ENCODE measurements at places on chromosomes 5 and 9.

- H3K27ac ChIP-seq, result no peak overlapping the region
- no peaks in the 10 kb centered on the region for H3K4me1 ChIP-seq
- no peak overlapping the region for H3K4me3 ChIP-seq
Measured at GRCh38 chr5:151589878-151590570, 1.1 kb downstream of the FAT2 start.

DNA sequence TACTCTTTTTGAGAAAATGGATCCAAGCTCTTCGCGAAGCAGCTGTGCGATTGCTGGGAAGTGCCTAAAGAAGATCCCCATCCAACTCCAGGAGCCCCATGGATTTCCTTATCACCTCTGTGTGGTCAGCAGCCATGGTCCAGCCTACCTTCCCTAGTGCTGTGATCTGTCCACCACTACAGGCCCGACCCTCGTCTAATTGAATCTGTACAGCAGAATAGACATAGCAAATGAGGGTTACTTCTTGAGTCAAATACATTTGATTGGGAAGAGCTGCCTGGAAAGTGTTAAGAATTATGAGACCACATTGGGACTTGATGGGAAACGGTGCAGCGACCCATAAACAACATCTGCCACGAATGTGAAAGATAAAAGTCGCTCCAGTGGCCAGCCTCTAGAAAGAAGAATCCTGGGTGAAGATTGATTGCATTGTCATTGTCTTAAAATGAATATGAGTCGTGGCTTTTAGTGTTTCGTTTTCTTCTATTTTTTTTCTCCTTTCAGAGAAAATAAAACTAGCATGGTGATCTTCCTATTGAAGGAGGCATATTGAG is 118.4 kb downstream of the PAM start:
- H3K4me1 ChIP-seq, result no peaks in the 10 kb centered on the region
- no peak overlapping the region for H3K27ac ChIP-seq
- no peak overlapping the region for H3K4me3 ChIP-seq

GRCh38 chr9:77024776-77025545 is 5.5 kb downstream of the FOXB2 start:
- DNase-seq, result no peak
- no peak overlapping the region for H3K4me3 ChIP-seq
- no peak overlapping the region for H3K27ac ChIP-seq
- no peaks in the 10 kb centered on the region for H3K4me1 ChIP-seq
- no peaks in the 10 kb centered on the region for H3K27me3 ChIP-seq

DNA sequence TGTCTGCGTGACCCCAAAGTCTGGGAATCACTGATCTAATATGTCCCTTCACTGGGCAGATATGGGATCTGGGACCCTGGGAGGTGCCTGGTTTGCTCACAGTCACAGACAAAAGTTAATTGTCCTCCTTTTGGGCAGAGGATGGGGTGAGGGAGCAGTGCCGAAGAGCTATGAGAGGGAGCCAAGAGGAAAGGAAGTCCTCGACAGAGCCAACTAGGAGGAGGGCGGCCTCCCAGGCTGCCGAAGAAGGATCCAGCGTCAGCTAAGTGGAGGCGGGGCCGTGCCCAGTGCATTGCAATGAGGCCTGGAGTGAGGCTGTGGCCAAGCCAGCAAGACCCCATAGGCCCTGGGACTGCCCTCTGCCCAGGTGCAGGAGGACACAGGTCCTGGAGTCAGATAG is 11.4 kb downstream of the AIF1L start:
- DNase-seq, result no peak
- no peaks in the 10 kb centered on the region for H3K4me1 ChIP-seq
- no peak overlapping the region for H3K4me3 ChIP-seq
- no peak overlapping the region for H3K27ac ChIP-seq
- H3K36me3 ChIP-seq, result no peaks in the 10 kb centered on the region

DNA sequence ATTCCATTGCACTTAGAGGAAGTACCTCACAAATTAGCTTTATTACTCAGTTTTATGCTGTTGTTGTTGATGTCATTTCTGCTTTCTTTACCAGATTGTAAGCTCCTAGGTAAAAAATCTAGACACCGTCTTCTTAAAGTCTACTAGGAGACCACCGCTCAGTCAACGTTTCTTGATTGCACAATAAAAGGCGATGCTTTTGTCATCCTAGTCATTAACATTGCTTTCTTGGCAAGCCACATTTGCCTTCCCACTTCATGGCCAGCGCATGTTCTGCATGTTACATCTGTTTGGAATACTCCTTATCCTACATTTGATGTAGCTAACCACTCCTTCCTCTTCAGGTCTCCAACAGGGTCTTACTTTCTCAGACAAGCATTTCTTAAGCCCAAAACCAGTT is 464.0 kb upstream of the TUSC1 start:
- no peak for DNase-seq
- H3K4me1 ChIP-seq, result no peaks in the 10 kb centered on the region
- H3K27me3 ChIP-seq, result no peaks in the 10 kb centered on the region

DNA sequence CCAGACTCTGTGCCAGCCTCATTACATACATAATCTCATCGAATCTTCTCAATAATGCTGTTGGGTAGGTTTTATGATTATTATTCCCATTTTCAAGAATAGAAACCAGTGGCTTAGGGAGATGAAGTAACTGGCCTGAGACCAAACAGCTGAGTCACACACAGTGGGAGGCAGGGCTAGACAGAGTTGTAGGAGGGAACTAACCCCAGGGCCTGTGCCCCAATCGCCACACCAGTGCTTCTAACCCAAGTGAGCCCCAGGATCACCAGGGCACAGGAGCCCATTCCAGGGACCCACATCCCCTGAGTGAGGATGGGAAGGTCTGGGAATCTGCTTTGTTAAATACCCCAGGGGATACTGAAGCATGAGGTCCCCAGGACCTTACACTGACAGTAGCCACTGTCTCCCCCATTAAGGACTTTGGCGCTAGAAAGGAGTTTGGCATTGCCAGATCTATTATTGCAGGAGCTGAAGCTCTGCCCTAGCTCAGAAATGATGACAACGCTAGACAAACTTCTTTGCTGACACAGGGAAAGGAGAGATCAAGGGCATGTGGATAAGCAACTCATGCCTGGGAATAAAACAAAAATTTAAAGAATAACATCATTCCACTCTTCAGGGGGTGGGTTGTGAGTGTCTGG is 63.8 kb upstream of the PPARGC1B start:
- no peak overlapping the region for H3K4me3 ChIP-seq
- no peak overlapping the region for H3K27ac ChIP-seq
- no peaks in the 10 kb centered on the region for H3K27me3 ChIP-seq
- H3K4me1 ChIP-seq, result no peaks in the 10 kb centered on the region
- no peaks in the 10 kb centered on the region for H3K36me3 ChIP-seq
- no peak for DNase-seq

DNA sequence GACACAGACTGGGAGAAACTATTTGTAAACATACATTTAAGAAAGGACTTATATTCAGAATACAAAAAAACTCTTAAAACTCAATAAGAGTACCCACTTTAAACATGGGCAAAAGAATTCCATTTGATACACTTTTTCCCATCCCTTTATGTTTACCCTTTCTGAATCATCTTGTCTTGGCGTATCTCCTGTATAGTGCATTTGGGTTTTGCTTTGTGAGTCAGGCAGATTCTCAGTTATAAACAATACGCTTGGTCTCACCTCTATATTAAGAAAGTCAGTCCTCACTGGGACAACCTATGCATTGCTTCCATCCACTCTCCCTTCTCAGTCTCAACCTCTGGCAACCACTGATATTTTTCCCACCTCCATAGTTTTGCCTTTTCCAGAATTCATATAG is 27.3 kb upstream of the ADAMTS6 start:
- no peak overlapping the region for H3K4me3 ChIP-seq
- no peaks in the 10 kb centered on the region for H3K4me1 ChIP-seq
- no peaks in the 10 kb centered on the region for H3K27me3 ChIP-seq
- no peak overlapping the region for H3K27ac ChIP-seq
- H3K36me3 ChIP-seq, result no peaks in the 10 kb centered on the region

DNA sequence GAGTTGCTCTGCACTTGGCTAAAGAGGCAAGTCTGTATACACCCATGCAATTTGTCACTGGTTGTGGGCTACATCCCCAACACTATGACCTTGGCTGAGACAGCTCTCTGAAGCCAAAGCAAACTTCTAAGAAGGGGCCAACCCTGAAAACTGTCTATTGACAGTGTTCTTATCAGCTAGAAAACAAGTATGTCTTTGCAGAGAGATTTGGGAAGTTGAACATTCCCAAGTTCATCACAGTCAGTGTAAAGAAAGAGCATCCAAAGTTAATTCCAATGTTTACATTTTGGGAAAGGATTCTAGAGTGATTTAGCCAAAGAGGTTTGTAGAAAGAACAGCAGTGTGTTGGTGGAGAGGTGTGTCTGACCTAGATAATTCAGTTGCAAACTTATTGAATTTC is 711.1 kb upstream of the CHD1 start:
- no peaks in the 10 kb centered on the region for H3K27me3 ChIP-seq

DNA sequence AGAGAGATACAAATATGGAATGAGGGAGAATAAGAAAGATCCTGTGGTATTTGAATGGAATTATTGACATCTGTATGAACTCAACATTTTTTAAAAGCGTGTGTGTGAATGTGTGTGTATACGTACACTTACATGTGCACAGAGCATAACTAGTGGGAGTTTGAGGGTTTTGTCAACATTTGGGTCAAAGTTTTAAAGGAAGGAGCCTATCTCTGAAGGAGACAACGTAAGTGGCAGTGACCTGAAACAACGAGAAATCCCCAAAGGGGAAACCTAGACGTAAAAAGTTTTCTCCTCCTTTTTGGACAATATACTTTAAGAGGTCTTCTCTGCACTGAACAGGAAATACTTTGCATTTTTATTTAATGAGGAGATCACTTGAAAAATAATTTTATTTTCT is 40.2 kb upstream of the DTWD2 start:
- H3K4me3 ChIP-seq, result no peak overlapping the region
- H3K4me1 ChIP-seq, result peaks cover 29% of the 10 kb centered on the region
- H3K36me3 ChIP-seq, result no peaks in the 10 kb centered on the region
- H3K27me3 ChIP-seq, result no peaks in the 10 kb centered on the region
- DNase-seq, result no peak

GRCh38 chr5:169175733-169176132 is 125.2 kb downstream of the SLIT3 start:
- H3K4me3 ChIP-seq, result no peak overlapping the region
- H3K4me1 ChIP-seq, result no peaks in the 10 kb centered on the region
- no peaks in the 10 kb centered on the region for H3K27me3 ChIP-seq
- DNase-seq, result no peak
- H3K27ac ChIP-seq, result no peak overlapping the region

DNA sequence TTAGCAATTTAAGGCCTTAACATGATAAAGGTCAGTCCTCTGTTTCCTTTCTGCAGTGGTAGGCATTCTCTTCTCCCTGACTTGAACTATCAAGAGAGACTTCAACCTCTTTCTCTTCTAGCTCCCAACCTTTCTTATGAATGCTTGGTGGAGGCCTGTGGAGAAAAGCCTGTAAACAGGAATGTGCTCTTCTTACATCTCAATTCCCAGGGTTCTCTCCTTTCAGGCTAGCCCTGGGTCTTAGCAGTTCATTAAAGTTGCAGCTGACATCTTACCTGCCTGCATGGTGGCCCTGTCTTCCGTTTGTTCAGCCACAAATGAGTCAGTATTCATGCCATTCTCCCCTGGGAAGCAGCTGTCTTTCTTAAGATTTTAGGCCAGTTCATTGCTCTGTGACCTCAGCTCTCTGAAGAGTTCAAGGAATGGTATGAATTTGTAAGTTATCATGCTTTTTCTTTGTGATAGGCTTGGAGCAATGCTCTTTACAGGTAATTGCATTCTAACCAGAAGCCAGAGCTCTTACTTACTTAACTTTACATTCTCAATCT is 77.8 kb downstream of the ADCY2 start:
- H3K36me3 ChIP-seq, result no peaks in the 10 kb centered on the region
- H3K4me3 ChIP-seq, result no peak overlapping the region
- no peaks in the 10 kb centered on the region for H3K27me3 ChIP-seq
- H3K4me1 ChIP-seq, result no peaks in the 10 kb centered on the region
- H3K27ac ChIP-seq, result no peak overlapping the region

- DNase-seq, result no peak
- H3K4me3 ChIP-seq, result no peak overlapping the region
- H3K27ac ChIP-seq, result no peak overlapping the region
- H3K27me3 ChIP-seq, result no peaks in the 10 kb centered on the region
- H3K36me3 ChIP-seq, result no peaks in the 10 kb centered on the region
Measured at GRCh38 chr5:97874491-97874890, 691.4 kb upstream of the RIOK2 start.

GRCh38 chr5:169413416-169413815 is 112.5 kb upstream of the SLIT3 start:
- no peaks in the 10 kb centered on the region for H3K27me3 ChIP-seq
- H3K4me3 ChIP-seq, result no peak overlapping the region
- DNase-seq, result no peak
- peaks cover 3% of the 10 kb centered on the region for H3K4me1 ChIP-seq
- H3K27ac ChIP-seq, result no peak overlapping the region
- H3K36me3 ChIP-seq, result no peaks in the 10 kb centered on the region

GRCh38 chr5:141495453-141495811 is 6.6 kb downstream of the PCDHGC5 start:
- no peaks in the 10 kb centered on the region for H3K36me3 ChIP-seq
- no peak overlapping the region for H3K27ac ChIP-seq
- no peak overlapping the region for H3K4me3 ChIP-seq
- no peaks in the 10 kb centered on the region for H3K4me1 ChIP-seq

- no peak for DNase-seq
- no peaks in the 10 kb centered on the region for H3K27me3 ChIP-seq
- no peaks in the 10 kb centered on the region for H3K36me3 ChIP-seq
- no peaks in the 10 kb centered on the region for H3K4me1 ChIP-seq
- H3K27ac ChIP-seq, result no peak overlapping the region
Measured at GRCh38 chr5:24645483-24645882, 705 bp upstream of the CDH10 start.

- no peaks in the 10 kb centered on the region for H3K36me3 ChIP-seq
- H3K4me1 ChIP-seq, result no peaks in the 10 kb centered on the region
- no peaks in the 10 kb centered on the region for H3K27me3 ChIP-seq
- no peak overlapping the region for H3K27ac ChIP-seq
- DNase-seq, result no peak
Measured at GRCh38 chr5:110161162-110161561, 471.4 kb downstream of the MAN2A1 start.

DNA sequence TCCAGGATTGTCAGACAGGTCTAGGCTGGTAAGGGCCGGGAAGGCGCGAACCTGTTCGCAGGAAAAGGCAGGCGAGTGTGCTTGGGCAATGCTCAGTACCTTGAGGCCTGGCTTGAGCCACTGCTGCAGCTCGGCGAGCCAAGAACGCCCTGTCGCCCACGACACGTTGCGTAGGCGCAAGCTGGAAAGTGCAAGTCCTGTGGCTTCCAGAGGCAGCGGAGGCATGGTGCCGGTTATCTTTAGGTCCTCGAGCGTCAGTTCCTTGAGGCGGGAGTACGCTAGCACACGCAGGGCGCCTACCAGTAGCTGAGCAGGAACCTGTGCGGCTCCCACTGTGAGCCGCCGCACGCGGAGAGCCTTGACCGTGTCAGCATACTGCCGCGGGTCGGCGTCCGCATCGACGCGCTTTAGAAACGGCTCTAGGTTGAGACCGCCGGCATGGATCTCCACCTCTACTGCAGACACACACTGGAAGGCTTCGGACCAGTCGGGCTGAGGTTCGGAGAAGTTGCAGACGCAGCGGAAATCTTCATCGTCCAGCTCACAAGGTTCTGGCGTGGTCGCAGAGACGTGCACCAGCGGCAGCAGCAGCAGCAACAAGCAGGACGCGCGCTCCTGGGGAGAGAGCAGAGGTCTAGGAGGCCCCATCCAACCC is 482 bp downstream of the CD14 start:
- 0 out of 2 replicates have a peak, but pooled peaks cover 2% of the 10 kb centered on the region for H3K4me1 ChIP-seq
- peak; percentile 37 for DNase-seq
- 0 out of 2 replicates have a peak, but pooled peaks cover 6% of the 10 kb centered on the region for H3K27me3 ChIP-seq
- H3K27ac ChIP-seq, result no peak overlapping the region
